ENCODE measurements at places on chromosomes 5 and 9.

DNA sequence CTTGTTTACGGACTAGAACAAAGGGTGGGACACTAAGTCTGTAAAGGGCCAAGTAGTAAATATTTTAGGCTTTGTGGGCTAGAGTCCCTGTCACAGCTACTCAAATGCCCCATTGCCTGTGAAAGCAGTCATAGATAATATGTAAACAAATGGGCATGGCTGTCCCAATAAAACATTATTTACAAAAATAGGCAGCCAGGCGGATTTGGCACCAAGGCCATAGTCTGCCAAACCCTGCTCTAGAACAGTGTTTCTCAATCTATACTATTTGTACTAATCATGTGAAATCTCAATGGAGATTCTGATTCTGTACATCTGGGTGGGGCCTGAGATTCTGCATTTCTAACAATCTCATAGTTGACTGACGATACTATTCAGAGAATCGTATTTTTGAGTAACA is 92.0 kb downstream of the RFX3 start:
- DNase-seq = no peak

- no peak for DNase-seq
Measured at GRCh38 chr9:111144741-111145140, 106.5 kb upstream of the LPAR1 start.

- DNase-seq = no peak
Measured at GRCh38 chr5:151255621-151256286, 2.8 kb downstream of the GM2A start.

- DNase-seq = no peak
Measured at GRCh38 chr9:85172001-85172978, 502.8 kb downstream of the NTRK2 start.

DNA sequence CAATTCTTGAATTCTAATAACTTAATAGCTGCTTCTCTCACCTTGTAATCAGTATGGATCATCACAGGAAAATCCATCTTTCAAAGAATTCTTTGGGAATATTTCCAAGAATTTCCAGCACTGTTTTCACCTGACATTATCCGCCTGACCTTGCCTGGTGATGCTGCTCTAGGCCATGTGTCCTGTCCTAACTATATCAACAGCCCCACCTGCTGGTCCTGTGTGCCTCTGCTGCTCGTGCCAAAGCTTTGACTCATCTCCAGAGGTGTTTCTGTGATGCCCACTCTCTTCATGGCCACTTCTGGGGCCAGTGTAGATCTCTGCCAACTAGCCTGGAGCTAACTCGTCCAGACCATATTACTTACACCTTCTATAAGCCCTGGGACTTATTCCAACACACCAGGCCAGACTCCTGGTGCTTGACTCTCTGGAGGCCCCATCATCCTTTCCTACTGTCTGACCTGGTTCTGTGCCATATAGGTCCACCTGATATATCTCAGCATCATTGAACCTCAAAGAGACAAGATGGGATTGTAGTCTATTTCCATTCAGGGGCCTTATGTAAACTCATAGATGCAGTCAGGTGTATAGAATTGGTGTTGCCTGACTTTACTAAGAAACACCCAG is 67.5 kb upstream of the CKMT2 start:
- peak; percentile 8 for DNase-seq

GRCh38 chr9:27193886-27194285 is 84.9 kb downstream of the TEK start:
- no peak for DNase-seq

DNA sequence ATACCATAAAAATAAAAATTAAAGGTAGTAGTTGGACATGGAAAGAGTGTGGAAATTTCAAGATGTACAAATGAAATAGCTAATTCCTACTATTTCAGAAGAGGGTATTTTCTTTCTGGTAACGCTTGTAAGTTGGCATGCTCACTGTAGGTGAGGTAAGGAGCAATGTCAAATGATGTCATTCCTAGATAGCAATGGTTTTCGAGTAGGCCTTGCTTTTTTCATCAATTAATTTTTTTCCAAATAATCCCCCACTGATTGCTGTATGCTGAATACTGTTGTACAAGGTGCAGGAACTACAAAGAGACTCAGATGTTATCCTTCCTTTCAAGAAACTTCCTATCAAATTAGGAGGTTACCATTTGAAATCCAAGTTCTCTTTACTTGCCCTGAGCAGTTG is 928 bp upstream of the SELENOP start:
- DNase-seq = no peak

DNA sequence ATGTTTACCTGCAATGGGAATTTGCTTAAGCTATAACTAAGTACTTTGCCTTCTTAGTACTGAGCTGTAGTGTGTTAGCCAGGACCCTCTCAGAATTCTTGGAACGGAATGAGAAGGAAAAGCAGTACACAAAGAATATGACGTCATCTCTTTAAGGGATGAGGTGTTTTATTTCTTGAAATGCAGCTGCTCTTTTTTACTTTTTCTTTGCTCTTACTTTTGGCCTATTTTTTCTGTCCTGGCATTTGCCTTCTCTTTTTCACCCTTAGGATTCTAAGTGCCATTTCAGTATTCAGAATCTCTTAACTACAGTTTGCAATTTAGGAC is 10.1 kb downstream of the KIF2A start:
- DNase-seq = no peak

DNA sequence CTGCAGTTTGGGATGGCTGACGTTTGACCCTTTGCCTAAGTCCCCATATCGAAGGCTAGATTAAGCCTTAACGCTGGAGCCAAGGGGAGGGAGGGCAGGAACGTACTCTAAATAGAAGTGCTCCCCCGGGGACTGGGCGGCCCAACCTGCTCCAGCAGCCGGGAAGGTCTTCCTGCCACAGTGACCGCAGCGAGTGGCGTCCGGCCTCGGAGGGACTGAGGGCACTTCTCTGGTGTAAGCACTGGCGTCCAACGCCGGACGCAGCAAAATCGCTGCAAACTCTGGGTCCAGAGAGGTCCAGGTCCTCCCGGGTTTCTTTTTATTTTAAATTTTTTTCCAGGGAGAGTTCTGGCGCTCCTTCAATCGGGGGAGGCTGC is 505 bp upstream of the ACER2 start:
- DNase-seq = no peak

DNA sequence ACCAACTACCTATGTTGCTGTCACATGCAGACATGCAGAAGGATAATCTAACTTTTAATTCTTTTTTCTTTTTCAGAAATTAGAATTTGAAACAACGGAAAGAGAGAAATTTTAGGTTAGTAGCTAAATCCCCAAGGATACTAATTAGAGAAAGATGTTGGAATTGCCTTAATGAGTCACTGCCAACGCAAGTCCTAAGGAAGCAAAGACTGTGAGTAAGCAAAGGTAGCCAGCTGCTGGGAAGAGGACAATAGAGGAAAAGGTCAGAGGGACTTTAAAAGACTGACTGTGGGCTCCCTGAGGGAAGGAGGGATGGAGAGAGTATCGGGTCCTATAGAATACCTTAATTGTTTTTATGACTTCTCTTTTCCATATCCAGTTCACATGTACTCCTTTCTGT is 461.9 kb upstream of the PAPPA start:
- no peak for DNase-seq

- no peak for DNase-seq
Measured at GRCh38 chr9:18705796-18706392, 231.9 kb downstream of the ADAMTSL1 start.

GRCh38 chr9:98201102-98201501 is 8.7 kb upstream of the CORO2A start:
- no peak for DNase-seq

DNA sequence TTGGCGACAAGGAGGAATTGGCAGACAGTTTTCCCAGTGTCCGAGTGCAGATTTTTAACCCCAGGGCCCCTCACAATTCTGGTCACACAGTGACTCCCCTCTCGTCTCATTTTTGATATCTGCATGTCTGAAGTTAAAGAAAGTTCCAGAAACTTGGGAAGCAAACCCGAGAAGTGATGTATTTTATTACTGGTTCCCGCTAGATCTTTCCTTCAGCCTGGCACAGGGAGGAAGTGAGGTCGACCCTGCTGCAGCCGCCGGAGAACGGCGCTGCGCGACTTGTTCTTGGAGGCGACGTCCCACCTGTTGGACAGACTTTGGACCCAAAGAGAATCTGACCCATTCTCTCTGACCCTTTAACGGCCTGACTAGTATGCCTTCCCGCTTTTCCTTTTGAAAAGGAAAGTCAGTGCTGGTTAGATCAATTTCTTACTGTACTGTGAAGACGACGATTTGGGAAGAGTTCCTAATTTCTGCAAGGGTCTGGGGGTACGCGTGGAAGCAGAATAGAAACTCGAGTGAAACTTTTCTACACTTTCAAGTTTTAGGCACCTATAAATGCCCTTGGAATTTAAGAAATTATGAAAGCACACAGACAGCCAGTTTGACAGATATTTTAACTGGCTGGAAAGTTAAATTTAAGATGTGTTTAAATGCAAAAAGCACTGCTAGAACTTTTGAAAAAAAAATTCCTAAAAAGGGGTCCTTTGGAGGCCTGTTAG is 744 bp downstream of the OTULIN start:
- DNase-seq = no peak

DNA sequence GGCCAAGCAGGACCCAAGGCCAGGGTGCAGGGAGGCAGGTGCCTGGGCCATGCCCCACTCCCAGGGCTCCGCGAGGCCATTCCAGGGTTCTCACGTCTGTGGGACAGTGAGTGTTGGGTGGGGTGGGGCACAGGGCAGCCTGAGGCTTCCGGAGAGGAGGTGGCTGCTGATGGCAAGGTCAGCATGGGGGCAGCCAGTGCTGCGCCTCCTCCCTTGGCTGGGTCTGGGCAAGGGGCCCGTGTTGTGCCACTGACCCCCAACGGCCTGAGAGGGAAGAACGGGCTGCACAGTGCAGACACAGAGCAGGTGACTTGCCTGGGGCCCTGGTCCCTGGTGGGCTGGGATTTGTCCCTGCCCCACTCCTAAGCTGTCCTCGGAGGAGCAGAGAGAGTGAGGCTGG is 82.1 kb downstream of the RXRA start:
- DNase-seq = no peak

GRCh38 chr9:14219850-14220249 is 94.1 kb downstream of the NFIB start:
- no peak for DNase-seq

DNA sequence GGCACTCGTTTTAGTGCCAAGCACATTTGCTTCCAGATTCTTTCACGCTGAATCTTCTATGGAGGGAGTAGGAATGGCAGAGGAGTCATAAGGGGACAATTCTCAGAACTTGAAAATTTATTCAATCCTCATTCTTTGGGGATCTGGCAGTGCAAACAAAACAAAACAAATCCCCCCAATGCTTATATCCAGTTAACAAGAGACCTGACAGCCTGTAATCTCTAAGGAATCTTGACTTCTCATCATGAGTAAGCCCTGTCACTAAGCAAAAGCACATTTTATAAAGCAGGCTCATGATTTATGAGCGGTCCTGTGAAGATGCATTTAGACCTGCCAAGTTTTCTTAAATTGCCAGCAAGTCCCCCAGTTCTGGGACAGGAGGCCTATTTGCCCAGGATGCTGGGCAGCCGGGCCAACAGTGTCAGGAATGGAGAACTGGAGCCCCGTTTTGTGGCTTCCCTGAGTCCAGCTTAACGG is 513.9 kb downstream of the CTNND2 start:
- no peak for DNase-seq

DNA sequence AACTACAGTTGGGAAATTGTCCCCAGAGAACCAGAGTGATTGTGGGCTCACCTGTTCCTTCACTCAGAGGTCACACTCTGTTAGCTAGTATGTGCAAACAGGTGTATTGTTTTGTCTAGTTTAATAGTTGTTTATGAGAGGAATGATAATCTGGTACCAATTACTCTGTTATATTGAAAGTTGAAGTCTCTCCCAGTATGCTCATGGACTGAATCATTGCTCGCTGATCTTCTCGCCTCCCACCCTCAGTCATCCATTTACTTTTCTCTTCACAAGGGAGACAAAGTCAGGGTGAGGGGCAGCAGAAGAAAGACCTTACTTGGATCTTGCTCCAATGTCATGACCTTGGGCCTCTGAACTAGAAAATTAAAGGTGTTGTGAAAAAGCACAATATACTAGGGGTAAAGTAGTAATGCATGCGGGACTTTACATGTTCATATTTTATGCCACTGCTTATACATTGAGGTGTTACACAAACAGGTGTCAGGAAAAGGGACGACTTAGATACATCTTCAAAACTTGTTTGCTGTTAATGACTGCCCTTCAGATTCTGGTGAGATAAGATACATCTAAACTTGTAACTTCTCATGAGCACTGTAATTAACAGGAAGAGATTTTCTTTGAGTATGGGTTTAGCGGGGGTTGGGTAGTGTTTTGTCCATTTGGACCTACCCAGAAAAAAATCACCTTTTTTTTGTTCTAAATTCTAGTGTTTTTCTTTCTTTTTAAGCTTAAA is 36.9 kb downstream of the LNPEP start:
- DNase-seq = no peak

- no peak for DNase-seq
Measured at GRCh38 chr9:129558551-129559505, 62.1 kb downstream of the C9orf50 start.

DNA sequence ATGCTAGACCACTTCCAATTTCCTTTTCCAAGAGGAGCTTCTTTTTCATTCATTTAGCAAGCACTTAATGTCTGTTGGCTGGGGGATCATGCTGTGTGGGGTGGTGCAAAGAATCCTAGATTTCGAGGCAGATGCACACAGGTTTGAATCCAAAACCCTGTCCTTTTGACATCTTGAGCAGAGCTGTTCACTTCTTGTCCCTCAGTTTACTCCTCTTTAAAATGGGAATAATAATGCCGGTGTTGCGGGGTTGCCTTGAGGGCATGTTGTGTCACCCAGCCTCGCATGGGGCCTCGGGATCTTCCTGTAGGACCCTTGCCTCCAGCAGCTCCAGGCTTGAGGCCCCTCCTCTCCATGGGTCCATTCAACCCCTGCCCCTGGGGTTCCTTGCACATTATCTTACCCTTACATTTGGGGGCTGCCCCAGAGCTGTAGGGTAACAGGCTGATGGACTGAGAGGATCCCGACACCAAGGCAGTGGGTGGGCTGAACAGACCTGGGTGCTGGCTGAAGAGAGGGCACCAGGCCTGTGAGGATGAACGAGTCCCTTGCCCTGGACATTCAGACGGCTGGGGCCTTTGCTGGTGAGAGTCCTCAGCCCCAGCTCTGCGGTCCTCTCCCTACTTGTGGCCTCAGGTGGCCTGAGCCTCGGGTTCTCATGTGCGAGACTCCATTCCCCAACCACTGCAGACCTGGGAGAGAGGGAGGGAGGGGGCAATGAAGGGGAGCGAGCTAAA is 145.8 kb downstream of the BARX1 start:
- DNase-seq = no peak

- no peak for DNase-seq
Measured at GRCh38 chr5:72441862-72442540, 65.2 kb downstream of the ZNF366 start.

- DNase-seq = no peak
Measured at GRCh38 chr5:115510145-115510645, 34.4 kb downstream of the FEM1C start.

Measured in caudate nucleus (tissue), 63 donors.